ENCODE measurements at places on chromosomes 7 and 10. TPM values are rescaled to one million over a fixed set of nuclear protein-coding genes. Genes with fewer than 3 reads are reported as not detected.

SPRN gene
- total RNA-seq = 0.11 TPM

OPN4 gene
- total RNA-seq = not detected

MAT1A gene
- not detected for total RNA-seq

CPVL gene
- total RNA-seq = 0.54 TPM

SLC39A12 gene
- under 0.01 TPM for total RNA-seq

UNCX gene
- total RNA-seq = not detected

ACSM6 gene
- total RNA-seq = not detected

PDE6C gene
- not detected for total RNA-seq

FAM180A gene
- total RNA-seq = 53.3 TPM

TRUB1 gene
- 26.9 TPM for total RNA-seq

PIK3AP1 gene
- 0.26 TPM for total RNA-seq

CFAP69 gene
- total RNA-seq = 12.3 TPM

Data from articular chondrocyte of knee joint (primary cell).